NCI-H1417 (cell line): ENCODE measurements at places on chromosomes 12 and 14.

GRCh38 chr12:116620124-116620491 lies 60.9 kb downstream of the MAP1LC3B2 start:
- no peak for DNase-seq

- DNase-seq: no peak
These were observed 88.4 kb downstream of the C12orf75 start for GRCh38 chr12:105418821-105419291.

GRCh38 chr14:35480119-35480769 lies 53.7 kb upstream of the INSM2 start:
- no peak for DNase-seq

- no peak for DNase-seq
These were observed 440.8 kb downstream of the EGLN3 start for GRCh38 chr14:33510063-33510481.

DNA sequence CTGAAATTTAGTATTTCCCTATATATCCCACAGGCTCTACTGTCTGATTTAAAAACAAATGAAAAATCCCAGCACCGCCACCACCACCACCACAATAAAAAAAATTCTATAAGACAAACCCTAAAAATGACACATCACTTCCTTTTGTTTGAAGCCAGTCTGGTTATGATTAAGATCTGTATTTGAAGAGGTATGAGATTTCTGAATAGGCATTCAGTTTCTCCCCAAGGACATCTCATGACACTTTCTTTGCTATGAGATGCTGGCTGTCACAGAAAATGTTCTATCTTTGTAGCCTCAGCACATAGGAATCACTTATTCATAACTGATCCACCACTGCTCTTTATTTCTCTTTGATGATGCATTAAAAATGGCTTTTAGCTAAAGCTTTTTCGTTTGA lies 1071.0 kb downstream of the SLC6A15 start:
- peak; percentile 40 for DNase-seq

DNA sequence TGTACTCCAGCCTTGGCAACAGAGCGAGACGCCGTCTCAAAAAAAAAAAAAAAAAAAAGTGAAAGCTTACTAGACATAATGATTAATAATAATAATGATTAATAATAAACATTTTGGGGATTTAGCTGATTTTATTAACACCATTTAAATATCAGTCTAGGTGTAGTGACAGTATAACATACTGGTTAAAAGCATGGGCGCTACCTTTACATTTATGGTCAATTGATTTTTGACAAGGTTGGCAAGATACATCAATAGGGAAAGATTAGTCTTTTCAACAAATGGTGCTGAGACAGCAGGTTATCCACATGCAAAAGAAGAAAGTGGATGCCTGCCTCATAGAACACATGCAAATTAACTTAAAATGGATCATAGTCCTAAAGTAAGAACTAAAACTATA lies 34.3 kb downstream of the TXNRD1 start:
- no peak for DNase-seq

- DNase-seq: no peak
These were observed 43.4 kb downstream of the HSP90AA1 start for GRCh38 chr14:102043251-102044025.

GRCh38 chr12:56029666-56030293 lies 8.9 kb downstream of the IKZF4 start:
- peak; percentile 70 for DNase-seq

DNA sequence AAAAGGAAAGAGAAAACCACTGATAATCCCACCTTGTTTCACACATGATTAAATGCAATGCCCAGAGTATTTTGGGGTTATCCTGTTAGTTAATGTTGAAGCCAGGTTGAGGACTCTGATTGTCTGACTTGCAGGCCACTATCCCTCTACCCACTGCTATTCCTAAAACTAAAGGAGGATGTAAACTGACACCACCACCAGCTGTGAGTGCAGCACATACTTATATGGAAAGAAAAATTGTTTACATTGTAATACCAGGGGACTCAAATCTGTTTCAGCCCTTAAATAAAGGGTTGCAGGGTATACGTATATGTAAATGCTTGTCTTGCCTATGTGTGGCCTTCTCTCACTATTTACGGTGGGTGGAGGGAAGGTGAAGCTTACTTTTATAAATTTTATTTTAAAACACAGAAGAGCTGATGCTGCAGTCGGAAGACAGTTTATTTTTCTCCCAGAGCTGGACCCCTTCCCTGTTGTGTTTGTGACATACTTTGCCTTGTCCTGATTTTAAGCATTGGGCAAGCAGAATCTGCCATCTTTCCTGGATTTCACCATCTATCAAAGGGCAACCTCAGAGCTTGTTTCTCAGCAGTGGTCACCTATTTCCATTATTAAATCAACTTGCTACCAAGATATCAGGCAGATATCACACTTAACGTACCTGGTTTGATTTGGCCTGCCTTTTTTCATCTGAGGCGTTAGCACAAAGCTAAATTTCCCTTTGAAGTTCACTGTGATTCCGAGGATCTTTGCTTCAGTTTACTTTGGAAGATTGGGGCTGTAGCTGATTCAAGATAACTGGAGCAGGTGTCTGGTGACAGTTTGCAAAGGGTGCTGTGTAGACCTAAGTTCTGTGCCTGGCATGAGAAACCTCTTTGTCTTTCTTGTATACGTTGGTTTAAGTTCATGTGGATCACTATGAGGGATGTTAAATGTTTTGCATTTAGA lies 25.2 kb downstream of the DAAM1 start:
- DNase-seq: peak; percentile 52

DNA sequence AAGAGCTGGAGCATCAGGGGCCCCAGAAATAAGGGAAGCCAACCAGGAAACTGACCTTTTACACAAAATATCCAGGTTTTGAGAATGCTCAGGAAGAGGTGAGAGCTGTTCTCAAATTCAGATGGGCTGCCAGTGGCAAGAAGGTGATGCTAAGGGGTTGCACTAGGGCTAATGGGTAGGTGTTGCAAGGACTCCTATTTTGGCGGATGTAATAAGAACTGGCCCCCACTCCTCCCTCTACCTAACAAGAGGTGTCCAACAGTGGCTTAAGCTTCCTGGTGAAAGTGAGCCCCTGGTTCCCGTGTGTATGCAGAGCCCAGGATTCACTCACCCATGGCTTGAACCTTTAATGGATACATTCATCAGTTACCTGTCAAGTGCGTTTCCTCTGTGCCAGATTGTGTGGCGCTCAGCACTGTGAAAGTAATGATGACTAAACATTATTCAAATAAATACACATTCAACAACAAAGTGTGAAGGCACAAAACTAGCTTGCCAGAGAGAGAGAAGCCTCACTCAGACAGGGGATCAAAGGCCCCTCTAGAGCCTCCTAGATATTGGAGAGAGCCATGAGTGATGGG lies 705 bp upstream of the CHGA start:
- peak; percentile 83 for DNase-seq

GRCh38 chr14:66974397-66975025 lies 214.7 kb upstream of the GARIN2 start:
- DNase-seq: peak; percentile 2

- DNase-seq: no peak
These were observed 344.7 kb downstream of the NELL2 start for GRCh38 chr12:44531320-44531971.

GRCh38 chr14:66965831-66966230 lies 223.4 kb upstream of the GARIN2 start:
- no peak for DNase-seq

DNA sequence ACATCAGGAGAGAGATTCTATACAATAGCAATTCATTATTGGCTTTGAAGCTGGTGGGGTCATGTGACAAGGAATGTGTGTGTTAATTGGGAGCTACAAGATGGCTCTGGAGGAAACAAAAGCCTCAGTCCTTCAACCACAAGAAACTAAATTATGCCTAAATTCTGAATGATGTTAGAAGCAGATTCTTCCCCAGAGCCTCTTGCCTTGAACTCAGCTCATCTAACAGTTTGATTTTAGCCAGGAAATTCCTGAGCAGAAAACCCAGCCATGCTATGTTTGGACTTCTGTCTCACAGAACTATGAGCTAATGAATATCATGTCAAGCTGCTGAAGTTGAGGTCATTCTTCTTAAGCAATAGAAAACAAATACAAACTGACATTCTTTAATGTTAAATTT lies 274.7 kb downstream of the SLC6A15 start:
- DNase-seq: no peak

GRCh38 chr14:74018174-74018585 lies 908 bp downstream of the ENTPD5 start:
- no peak for DNase-seq

DNA sequence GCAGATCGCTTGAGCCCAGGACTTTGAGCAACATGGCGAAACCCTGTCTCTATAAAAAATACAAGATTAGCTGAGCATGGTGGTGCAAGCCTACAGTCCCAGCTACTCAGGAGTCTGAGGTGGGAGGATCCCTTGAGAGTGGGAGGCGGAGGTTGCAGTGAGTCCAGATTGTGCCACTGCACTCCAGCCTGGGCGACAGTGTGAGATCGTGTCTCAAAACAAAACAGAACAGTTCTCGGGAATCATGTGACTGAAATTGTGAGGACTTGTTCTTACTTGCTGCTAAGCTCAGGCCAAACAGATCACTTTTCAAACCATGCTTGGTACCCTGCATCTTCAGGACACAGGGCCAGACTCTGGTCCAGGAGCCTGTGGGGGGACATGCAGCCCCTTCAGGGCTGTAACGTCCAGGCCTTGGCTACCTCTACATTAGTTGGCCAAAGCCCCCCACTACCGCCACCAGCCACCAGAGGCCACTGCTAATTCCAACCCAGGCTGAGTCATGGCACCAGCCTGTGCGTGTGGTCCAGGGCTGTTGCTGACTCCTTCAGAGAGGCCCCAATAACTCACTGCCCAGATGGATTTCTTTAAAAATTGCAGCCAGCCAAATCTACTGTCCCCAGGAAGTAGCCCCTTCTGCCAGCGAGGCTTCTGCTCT lies 33.4 kb upstream of the SYNDIG1L start:
- DNase-seq: no peak

- no peak for DNase-seq
These were observed 624 bp downstream of the M6PR start for GRCh38 chr12:8948701-8949341.

- DNase-seq: no peak
These were observed 31.8 kb downstream of the LTBP2 start for GRCh38 chr14:74580275-74580672.

DNA sequence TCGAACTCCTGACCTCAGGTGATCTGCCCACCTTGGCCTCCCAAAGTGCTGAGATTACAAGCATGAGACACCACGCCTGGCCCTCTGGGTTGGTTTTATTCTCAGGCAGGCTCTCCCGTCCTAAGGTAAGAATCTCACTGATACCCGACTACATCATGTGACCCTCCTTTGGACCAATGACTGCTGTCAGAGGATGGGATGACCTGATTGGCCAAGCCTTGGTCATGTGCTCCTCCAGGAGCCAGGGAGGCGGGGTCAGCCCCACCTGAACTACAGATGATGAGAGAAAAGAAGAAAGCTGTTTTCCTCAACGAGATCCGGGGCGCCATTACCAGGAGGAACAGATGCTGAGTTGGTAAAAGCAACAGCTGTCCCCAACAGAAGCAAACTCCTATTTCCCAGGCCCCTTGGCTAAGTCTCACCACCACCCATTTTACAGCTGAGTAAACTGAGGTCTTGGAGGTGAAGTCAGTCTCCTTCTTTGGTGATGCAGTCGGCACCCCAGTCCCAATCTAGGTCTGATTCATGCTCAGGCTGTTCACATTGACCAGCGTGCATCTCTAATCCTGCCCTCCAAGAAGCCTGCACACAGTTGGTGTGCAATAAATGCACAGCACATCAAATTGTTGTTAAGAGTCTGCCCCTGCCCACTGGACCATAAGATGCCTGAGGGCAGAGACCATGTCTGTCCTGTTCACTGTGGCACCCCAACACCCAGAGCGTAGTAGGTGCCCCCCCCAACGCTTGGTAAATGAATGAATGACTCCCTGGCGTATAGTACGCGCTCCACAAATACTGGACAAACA lies 118.8 kb downstream of the SCARB1 start:
- peak; percentile 33 for DNase-seq

GRCh38 chr14:83147006-83147405 lies 1613.4 kb upstream of the SEL1L start:
- no peak for DNase-seq

- DNase-seq: no peak
These were observed 27.3 kb downstream of the LLPH start for GRCh38 chr12:66103016-66103913.

- DNase-seq: no peak
These were observed 51.3 kb downstream of the MON2 start for GRCh38 chr12:62517887-62518286.

DNA sequence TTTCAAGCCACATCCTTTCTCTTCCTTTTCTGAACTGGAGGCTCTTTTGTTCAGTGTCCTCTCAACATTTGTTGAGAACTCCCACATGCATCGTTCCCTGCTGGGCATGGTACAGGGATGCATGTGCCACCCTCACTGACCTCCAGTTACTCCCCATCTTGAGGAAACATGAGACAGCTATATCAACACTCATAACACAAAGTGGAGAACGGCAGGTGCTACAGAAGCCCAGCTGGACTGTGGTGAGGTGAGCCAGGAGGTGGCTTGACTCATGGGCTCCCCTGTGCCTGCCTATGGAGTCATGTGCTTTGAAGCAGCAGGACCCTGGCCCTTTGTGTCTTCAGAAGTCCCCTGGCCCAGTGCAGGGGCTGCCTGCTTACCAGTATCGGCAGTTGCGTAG lies 9.7 kb downstream of the MYH6 start:
- DNase-seq: peak; percentile 12

DNA sequence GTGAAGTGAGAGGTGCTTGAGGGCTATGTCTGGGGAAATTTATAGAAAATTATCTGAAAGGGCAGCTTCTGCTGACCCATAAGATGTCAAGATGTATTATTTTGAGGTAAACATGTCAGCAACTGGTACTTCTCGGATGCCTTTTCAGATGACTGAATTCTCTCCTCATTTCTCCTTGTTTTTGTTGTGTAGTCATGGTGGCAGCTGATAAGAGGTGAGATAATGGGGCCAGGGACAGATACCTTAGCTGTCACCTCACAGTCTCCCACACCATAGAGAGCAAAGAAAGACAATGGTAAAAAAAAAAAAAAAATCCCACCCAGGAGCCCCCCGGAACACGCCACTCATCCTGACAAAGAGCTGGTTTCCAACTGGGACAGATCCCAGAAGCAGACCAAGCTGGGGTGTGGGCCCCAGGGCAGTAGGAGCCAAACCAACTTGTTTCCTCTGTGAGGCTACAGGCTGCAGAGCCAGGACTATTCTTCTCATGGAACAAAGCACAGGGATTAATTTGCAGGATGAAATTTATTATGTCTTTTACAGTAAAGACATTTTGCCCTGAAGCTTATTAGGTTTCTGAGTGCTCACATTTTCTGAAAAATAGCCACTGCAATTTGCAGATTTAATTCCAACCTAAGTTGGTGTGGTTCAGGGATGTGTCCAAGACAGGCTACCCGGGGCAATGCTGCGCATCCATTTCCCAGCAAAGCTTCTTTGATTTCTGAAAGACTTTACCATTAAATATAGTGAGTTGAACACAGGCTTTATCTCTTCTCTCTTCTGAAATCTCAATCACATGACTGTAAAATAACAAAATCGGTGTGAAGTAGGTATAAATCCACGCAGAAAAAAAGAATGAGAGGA lies 52.2 kb downstream of the NDUFA12 start:
- no peak for DNase-seq

GRCh38 chr12:27781680-27782079 lies 1.6 kb upstream of the MANSC4 start:
- DNase-seq: no peak
